Lung (tissue), 17 donors: ENCODE measurements at places on chromosomes 7 and 10. TPM values are rescaled to one million over a fixed set of nuclear protein-coding genes. Genes with fewer than 3 reads are reported as not detected.
A peak's percentile ranks its signal among the peaks of the same experiment; 100 is the strongest.

GRCh38 chr7:78357709-78358108 is 559.1 kb downstream of the PHTF2 start:
- no peak for DNase-seq

GRCh38 chr7:1692515-1693418 is 22.7 kb downstream of the ELFN1 start:
- DNase-seq = peak; percentile 11

- no peak for DNase-seq
Measured at GRCh38 chr7:134084488-134085144, 42.5 kb upstream of the LRGUK start.

DNA sequence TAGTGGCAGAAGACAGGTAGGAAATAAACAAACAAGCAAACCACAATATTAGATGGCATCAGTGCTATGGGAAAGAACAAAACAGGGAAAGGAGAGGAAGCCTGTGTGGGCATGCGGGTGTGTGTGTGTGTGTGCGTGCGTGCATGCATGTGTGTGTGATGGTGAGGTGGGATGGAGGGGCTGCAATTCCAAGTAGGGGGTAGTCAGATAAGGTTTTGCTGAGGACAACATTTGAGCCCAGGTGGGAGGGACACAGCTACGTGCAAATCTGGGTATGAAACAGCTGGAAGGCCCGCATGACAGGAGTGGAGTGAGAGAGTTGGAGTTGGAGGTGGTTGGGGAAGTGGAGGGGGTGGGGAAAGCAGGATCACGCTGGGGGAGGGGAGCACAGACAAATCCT is 121.0 kb upstream of the PARD3 start:
- no peak for DNase-seq

DNA sequence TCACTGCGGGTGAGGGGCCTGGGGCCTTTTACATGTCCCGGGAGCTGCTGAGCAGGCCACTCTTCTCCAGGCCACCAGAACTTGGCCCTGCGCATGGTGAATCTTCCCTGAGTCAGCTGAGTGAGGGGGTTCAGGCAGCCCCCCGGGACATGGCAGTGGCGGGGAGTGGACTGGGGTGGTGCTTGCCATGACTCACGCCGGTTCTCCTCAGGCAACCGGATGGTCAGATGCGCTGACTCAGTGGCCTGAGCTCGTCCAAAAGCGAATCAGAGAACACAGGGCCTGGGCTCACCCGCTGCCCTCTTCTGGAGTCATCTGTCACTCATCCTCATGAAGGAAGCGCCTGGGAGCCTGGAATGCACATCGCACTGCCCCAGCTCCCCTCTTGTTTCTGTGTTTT is 33.5 kb downstream of the HTRA1 start:
- DNase-seq = no peak

GRCh38 chr10:63703113-63703670 is 182.0 kb downstream of the REEP3 start:
- peak; percentile 44 for DNase-seq

Gene SLC26A3
- not detected for total RNA-seq

Gene SNCG
- total RNA-seq = 2.3 TPM

Gene SFTPD
- 216 TPM for total RNA-seq

Gene ZDHHC4
- total RNA-seq = 57.3 TPM
